ENCODE measurements at places on chromosomes 16 and 17.

GRCh38 chr17:48752399-48753288, 24.1 kb upstream of the HOXB13 start:
- no peak for DNase-seq

GRCh38 chr16:83482545-83483162, 325.1 kb upstream of the HSBP1 start:
- DNase-seq, result no peak

- DNase-seq, result no peak
Observed at GRCh38 chr17:82278308-82278707, 4.8 kb upstream of the CSNK1D start.

DNA sequence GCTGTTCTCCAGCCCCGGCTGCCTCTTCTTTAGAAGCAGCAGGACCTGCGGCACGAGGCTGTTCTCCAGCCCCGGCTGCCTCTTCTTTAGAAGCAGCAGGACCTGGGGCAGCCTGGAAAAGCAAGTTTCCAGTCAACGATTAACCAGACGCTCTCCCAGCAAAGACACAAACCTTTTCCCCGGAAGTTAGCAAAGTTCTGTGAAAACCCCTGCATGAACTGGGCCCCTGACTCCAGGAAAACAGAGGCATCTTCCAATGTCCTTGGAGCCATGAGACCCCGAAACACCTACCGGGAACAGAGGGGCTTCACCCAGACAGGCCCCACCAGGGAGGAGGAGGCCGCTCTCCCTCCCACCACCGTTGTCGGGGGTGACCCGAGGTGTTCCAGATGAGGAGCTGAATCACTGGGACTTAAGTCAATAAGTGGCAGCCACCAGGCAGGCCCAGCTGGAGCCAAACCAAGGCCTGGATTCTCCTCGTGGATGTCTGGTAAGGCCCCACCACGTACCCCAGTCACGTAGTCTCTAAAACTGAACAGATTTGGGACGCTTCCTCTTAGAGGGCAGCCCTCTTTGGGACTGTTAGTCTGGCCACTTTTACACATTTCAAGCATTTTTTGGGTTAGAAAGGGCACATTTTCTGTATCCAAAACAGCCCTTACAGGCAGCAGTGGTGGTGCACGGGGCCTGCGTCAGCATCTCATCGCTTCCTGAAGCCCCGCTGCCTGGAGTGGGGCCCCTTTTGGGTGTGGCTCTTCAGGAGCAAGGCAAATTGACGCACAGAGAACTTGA, at the start of gene RPH3AL:
Gene RPH3AL, minus strand, starts transcription at position 387 of the 792 bp plus-strand sequence. CDS start 25,264 bp downstream, outside the sequence.
- DNase-seq, result peak; percentile 79

DNA sequence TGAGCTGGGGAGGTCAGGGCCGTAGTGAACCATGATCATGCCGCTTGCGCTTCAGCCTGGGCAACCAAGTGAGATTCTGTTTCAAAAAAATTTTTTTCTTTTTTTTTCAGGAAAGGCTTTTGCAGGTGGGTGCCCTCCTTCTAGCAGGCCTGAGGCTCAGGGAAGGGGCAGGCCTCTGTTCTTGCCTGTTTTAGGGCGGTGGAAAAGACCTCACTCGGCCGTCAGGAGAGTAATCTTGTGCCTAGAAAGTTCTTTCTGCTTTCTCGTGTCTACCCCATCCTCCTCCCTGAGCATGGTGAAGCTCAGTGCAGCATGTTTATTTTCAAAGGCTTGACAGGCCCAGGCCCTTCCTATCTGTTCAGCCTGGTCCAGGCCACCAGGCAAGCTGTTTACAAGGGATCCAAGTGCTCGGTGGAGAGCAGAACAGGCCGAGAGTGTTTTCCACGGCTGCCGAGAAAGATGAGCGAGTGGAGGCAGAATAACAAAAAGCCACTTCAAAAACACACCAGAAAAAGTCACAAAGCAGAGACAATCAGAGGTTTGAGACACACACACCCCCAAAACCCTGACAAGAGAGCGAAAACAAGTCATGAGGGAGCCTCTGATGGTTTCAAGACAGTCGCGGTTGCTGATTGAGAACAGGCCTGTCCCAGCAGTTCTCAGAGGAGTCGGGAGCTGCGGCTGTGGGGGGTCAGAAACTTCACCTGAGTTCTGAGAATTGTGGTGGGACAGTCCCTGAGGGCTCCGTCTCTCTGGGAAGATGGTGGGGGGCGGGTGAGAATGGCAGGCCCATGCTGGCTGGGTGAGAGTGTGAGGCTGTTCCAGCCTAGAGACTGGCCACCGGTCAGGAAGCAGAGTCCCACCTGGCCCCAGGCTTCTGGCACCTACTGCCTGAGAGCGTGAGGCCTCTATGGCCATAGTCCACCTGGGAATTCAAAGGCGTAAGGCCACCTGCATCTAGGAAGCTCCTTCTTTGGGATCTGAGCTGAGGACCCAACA, 37.5 kb upstream of the CCR7 start:
- no peak for DNase-seq

GRCh38 chr17:59154721-59155438, at the start of gene SKA2:
TSS of gene SKA2 (minus strand) at chr17:59155186. CDS start at chr17:59155163, 23 bp downstream.
- DNase-seq, result peak; percentile 100

- DNase-seq, result no peak
Observed at GRCh38 chr17:80927791-80928216, 63.8 kb upstream of the CHMP6 start.

DNA sequence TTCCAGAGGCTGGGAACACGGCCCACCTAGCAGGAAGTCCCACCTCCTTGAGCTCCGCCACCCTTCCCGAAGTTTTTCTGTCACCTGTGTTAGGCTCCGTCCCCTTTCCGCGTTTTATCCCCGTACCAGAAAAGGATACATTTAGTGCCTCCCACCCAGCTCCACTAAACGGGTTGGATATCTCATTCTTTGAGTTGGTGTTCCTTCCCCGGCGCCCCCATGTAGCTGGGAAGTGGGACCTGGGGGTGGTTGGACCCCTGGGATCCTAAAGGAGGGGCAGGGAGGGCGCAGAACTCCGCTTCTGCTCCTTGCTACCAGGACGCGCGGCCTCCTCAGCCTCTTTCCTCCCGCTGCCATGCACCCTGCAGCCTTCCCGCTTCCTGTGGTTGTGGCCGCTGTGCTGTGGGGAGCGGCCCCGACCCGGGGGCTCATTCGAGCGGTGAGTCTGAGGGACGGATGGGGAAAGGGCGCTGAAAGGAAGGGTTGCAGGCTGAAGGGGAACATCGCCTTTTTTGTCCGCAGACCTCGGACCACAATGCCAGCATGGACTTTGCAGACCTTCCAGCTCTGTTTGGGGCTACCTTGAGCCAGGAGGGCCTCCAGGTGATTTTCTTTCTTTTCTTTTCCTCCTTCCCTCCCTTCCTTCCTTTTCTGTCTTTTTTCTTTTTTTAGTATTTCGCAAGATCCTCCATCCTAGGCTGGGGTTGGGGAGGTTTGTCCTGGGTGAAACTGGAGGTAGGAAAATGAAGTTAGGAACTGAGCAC, 669 bp downstream of the RNF167 start:
- no peak for DNase-seq

DNA sequence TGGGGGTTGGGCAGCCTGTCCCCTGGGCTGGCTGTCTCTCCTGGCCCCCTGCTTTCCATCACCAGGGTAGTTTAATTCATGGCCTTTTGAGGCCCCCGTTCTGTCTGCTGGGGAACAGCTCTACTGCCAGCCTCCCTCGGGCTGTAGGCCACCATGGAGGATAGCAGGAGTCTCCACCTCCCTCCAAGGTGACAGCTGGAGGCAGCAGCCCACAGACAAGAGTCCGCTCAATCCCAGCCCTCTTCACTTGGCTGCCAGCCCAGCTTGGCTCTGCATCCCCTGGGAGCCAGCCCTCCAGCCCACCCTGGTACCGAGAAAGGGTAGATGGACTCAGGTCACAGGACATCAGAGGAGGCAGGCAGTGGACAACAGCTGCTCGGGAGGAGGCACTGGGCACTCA, 194.6 kb upstream of the SDK2 start:
- DNase-seq, result no peak

GRCh38 chr17:27481327-27481726, 25.1 kb downstream of the KSR1 start:
- DNase-seq, result no peak

DNA sequence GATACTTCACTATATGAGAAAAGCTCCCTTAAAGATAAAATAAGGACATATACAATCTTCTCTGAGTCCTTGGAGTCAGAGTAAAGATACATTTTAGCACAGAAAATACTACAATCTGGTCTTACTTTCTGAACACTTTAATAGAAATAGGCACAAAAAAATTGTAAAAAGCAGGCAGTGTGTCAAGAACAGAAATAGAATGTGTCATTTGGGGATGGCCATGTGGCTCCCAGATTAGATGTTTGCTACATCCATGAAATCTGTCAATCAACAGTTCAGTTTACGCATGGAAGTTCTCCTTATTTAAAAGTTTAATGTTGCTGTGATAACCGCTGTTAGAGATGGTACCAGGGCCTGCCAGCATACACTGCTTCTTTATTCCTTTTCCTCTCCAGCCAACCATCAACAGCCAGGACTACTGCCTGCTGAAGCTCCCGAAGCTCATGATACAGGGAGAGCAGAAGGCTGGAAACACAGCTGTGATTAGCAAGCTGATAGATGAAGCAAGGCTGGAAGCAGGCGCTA, 278.5 kb downstream of the CEP112 start:
- no peak for DNase-seq

DNA sequence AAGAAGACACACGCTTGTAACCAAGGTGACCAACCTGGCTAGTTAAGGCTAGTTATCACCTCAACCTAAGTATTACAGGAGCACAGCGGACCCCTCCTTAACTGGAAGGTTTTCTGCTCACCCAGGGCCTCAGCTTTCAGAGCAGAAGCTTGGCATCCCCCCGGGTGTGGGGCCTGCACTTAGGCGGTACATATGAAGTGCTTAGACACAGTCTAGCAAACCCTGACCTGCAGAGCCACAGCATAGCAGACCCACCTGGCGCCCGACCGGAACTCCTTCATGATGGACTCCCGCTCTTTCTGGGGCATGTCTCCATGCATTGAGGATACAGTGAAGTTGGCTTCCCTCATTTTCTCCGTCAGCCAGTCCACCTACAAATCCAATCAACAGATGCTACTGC, 9.8 kb downstream of the EIF4A3 start:
- DNase-seq, result no peak

DNA sequence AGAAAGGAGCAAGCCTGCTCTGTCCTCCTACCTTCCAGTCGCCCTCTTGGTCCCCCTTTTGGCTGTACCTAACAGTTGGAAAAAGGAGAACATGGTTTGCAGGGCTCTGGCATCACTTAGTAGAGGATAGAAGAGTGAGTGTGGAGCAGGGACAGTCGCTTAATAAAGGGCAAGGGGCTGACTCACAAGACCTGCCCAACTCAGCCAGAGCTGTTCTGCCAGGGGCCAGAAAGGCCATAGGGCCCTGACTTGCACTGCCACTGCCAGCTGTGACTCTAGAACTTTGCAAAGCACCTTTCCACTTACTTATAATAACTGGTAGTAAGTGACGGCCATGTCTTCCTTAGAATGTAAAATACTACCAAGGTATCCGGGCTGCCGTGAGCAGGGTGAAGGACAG, 13.5 kb downstream of the PRMT7 start:
- no peak for DNase-seq

- peak; percentile 21 for DNase-seq
Observed at GRCh38 chr17:41009301-41009760, 403 bp upstream of the KRTAP3-1 start.

GRCh38 chr16:56513972-56514371, 5.9 kb downstream of the BBS2 start:
- DNase-seq, result peak; percentile 4

- DNase-seq, result no peak
Observed at GRCh38 chr16:80058214-80058613, 457.7 kb upstream of the MAF start.

- DNase-seq, result peak; percentile 48
Observed at GRCh38 chr16:85428168-85428898, 184.8 kb upstream of the GSE1 start.

DNA sequence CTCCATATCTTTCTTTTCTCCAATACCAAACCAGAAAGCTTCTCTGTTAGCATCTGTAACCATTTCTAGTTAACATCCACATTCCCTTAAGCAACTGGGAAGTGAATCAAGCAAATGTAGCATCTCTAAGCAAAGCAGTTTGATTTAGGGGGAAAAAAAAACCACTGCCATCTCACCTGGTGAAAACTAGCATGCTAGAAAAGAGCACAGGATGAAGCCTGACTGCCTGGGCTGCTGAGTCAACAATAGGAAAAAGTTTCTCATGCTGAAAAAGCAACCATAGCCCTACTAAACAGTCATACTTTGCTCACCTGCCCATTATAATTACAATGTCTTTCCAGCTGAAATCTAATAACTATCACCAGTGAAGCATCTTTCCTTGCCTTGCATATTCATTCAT, 139.3 kb downstream of the ANKFN1 start:
- DNase-seq, result no peak

DNA sequence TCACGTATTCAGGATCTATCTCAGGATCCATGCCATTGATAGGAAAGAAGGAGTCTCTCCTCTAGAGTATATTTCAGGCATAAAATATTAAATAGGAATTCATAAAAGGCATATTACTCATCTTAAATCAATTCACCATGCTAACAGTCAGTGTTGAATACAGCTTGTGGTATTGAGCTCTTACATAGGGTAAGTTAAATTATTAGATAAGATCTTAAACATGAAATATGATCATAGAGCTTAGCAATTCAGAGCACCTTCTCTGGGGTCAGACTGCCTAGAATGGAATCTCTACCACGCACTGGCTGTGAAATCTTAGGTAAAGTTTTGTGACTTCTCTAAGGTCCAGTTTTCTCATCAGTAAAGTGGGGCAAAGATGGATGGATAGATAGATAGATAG, 20.7 kb downstream of the MARCHF10 start:
- no peak for DNase-seq

DNA sequence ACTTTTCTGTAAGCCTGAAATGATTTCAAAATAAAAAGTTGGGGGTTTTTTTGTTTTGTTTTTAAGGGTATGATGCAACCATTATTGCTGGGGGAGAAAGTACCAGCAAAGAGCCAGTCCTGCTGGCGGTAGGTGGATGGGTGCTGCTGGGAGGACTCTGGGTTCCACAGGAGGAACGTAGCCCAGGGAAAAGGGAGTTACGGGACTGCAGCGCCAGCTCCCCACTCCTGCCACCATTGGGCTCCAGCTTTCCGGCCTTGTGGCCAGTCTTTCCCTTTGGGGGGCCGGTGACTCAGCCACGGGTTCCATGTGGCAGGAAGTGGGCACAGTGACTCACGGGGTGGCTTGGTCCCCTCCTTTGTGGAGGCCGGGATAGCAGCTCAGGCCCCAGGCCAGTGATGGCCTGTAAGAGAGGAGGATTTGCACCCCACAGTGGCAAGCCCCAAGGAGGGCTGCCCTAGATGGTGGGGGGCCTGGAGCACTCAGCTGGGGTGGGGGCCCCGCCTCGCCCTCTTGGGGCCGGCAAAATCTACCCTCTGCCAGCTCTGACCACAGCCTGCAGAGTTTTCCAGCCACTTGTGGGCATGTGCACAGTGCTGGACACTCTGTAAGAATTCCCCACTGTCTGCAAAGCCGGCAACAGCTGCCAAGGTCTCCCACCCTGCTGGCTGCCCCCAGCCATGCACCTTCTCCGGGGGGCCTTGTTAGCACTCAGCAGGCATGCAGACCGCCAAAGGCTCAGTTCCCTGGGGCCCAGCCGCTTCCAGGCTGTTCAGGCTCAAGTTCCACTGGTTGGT, 30.4 kb downstream of the SOCS3 start:
- no peak for DNase-seq

Measured in NCI-H1436 (cell line).